ENCODE measurements at places on chromosomes 6 and 20.
A peak's percentile ranks its signal among the peaks of the same experiment; 100 is the strongest.

- no peak for DNase-seq
Measured at GRCh38 chr20:275791-276190, 14.8 kb downstream of the C20orf96 start.

GRCh38 chr6:56732517-56732916 lies 89.8 kb upstream of the DST start:
- no peak for DNase-seq

DNA sequence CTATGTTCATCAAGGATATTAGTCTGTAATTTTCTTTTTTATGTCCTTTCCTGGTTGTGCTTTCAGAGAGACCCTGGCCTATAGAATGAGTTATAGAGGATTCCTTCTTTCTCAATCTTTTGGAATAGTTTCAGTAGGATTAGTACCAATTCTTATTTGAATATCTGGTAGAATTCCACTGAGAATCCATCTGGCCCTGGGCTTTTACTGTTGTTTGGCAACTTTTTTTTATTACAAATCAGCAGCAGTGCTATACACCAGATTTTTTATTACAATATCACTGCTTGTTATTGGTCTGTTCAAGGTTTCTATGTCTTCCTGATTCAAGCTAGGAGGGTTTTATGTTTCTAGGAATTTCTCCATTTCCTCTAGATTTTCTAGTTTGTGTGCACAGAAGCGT lies 50.0 kb upstream of the NRSN1 start:
- DNase-seq: no peak

GRCh38 chr20:40080041-40080652 lies 608.9 kb downstream of the MAFB start:
- DNase-seq: no peak

GRCh38 chr6:44311304-44311703 lies 1.8 kb downstream of the AARS2 start:
- no peak for DNase-seq

- DNase-seq: peak; percentile 60
Measured at GRCh38 chr6:117483004-117483644, 650 bp downstream of the DCBLD1 start.

DNA sequence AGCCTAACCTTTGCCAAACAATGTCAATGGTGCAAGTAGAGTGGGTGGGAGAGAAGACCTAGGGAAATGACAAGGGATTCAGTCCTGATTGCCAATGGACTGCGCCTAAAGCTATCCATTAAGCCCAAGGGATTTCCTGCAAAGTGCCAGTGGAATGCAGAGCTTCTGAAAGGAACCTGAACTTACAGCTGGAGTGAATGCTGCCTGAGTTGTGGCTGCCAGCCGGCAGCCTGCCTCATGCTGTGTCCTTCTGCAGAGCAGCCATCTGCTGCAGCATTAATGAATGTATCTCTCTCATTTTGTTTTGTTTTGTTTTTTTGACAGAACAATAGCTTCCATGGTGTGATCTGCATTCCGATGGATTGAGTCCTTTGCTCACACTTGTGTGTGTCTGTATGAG lies 44.7 kb downstream of the SLC35F1 start:
- no peak for DNase-seq

DNA sequence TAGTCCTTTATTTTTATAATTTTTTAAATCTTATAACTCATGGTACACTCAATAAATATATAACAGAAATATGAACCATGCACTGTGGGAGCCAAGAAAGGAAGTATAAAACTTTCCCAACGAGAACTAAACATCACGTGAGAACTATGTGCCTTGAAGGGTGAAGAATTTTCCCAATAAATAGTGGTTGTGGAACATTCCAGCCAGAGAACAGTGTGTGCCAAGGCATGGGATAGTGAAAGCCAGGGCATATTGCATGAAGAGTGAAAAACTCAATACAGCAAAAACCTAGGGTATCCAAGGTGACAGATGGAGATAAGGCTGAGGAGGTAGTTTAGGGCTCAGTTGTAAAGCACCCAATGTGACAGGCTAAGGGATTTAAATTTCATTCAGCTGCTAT lies 86.1 kb downstream of the SIM1 start:
- no peak for DNase-seq

DNA sequence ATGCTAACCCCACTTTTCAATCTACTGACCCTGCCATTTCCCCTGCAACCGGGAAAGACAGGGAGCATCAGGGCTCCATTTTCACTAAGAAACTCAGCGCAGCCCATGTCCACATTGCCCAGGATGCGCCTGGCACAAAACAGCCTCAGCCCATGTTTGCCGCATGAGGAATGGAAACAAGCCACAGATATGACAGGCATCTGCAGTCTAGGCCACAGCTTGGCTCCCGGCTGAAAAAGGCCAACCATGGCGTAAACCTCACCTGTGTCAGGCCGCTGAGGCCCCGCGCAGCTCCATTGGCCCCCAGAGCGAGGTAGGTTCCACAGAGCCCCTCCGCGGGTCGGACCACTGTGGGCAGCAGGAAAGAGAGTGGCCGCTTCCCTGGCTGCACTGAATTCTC lies 21.7 kb downstream of the GGT7 start:
- no peak for DNase-seq

DNA sequence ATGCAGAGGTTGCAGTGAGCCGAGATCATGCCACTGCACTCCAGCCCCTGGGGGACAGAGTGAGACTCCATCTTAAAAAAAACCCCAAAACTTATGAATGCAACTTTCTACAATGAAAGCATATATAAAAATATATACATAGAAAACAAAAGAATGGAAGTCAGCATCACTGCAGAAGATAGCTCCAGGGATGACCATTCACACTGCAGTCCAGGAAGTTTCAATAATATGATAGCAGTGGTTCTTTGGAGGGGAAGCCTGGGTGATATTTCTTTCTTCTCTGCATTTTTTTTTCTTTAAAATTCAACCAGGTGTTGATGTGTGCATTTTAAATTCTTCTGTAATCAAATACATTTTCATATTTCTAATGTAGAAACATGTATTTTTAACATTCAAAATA lies 12.3 kb downstream of the HLA-G start:
- DNase-seq: no peak

- DNase-seq: no peak
Measured at GRCh38 chr20:4802527-4802926, 80.8 kb downstream of the PRND start.

- no peak for DNase-seq
Measured at GRCh38 chr6:160085226-160085625, 36.4 kb upstream of the SLC22A1 start.

DNA sequence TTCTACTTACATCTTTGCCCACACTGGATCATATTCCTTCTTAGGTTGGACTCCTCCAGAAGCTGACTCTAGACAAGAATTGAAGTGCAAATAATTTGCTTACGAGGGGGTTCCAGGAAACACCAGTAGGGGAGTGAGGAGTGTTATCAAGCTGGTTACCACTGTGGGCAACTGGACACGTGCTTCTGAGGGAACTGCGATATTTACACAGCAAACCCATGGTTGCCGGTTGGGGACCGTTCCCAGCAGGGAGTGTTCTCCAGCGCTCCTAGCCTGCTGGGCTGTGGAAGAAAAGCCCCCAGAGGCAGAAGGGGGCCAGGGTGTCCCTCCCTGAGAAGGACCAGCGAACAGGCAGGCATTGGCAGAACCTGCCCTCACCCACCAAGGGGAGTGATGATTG lies 21.7 kb downstream of the MDFI start:
- no peak for DNase-seq

- DNase-seq: no peak
Measured at GRCh38 chr6:35474131-35474941, 6.1 kb downstream of the RPL10A start.

DNA sequence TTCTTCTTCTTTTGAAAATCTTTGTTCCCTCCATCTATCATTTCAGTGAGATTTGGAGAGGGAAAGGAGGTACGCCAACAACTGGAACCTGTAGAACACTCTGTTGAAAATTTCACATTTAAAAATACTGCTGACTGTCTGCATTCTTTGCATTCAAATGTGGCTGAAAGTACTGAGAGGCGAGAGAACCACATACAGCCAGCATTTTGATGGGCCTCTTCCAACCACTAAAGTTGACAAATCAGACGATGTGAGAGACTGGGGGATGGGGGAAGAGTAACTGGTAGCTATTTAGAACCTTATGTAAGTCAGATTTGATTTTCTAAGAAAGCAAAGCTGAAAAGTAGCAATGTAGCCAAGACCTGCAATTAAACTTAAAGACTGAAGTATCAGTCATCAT lies 77.5 kb downstream of the FKBP5 start:
- no peak for DNase-seq

DNA sequence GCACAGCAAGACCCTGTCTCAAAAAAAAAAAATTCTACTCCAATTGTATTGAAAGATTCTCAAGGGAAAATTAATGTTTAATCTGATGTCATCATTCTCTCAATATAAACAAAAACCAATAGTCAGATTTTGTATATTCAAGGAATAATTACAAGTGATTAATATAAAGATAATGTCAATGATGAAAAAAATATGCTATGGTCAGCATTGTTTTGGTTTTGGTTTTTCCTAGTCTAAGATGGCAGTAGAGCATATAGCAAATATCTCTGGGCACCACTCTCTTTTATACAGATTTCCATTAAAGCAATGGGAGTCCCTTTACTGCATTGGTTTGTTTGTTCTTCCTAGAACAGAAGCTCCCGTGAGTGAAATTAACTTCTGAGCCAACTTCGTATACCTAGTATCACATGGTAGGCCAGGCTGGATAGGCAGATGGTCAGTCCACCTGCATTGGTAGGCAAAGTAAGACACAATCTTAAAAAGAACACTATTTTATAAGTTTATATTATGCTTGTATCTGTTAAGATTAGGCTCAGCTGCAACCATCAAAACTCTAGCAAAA lies 523.8 kb upstream of the JARID2 start:
- no peak for DNase-seq

- no peak for DNase-seq
Measured at GRCh38 chr20:63694584-63695423, 1.6 kb upstream of the TNFRSF6B start.

DNA sequence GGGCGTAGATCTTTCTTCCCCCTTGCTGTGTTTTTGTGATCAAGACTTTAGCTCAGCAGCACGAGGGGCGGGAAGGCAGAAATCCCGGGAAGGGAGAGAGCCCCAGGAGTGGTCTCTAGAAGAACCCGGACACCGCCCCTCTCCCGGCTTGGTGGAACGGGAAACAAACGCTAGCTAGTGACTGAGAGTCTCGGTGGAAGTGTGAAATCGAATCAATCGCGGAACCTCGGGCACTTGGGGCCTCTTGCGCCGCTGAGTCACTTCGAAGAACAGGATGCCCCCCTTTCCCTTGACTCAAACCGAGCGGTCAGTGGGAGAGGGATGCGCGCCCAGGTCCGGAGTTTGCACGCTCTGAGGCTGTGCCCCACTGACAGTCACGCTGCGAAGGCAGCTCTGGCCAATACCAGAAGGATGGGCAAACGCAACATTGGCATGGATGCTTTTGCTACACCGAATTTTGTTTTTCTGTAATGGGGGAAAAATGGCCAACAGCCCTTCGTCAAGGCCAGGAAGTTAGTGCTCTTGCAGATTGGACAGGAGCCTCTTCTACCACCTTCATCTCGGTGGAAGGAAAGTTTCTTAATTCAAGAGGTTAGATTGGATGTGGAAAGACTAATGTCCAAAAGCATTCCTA lies 1.6 kb upstream of the OLIG3 start:
- peak; percentile 35 for DNase-seq

- no peak for DNase-seq
Measured at GRCh38 chr6:17159240-17159639, 57.4 kb downstream of the STMND1 start.

- no peak for DNase-seq
Measured at GRCh38 chr6:29183594-29183993, 12.9 kb downstream of the OR2J2 start.

GRCh38 chr6:2952557-2953095 lies 18.7 kb downstream of the SERPINB6 start:
- DNase-seq: peak; percentile 76

DNA sequence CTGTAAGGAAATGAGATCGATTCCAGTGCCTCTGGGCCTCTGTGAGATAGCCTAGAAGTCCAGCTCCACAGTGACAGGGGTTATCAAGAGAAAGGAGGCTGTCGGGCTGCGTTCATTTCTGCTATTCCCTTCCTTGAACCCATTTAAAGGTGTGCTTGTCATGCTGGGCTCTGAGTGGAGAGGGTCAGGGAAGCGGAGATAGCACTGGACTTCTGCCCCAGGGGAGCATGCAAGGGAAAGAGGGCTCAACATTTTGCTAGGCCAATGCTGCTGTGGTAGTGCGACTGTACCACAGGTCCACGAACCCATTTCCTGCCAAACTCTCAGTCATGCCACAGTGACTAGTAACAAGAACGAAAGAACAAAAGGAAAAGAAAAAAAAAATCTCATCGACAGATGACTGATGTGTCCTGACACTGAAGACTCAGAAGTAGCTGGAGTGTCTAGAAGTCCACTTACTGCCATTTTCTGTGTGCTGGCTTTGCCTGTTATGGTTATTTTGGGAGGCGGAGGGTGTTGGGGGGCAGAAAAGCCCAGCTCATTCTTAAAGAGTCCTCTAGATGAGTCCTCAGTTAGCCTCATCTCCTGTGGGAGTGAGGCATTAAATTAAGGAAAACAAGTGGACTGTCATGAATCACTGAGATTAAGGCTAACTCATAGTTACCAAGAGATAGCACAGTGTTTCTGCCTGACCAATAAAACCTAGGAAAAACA lies 8.1 kb downstream of the NEDD9 start:
- no peak for DNase-seq

GRCh38 chr20:35271904-35272303 lies 6.0 kb downstream of the MMP24OS start:
- no peak for DNase-seq

DNA sequence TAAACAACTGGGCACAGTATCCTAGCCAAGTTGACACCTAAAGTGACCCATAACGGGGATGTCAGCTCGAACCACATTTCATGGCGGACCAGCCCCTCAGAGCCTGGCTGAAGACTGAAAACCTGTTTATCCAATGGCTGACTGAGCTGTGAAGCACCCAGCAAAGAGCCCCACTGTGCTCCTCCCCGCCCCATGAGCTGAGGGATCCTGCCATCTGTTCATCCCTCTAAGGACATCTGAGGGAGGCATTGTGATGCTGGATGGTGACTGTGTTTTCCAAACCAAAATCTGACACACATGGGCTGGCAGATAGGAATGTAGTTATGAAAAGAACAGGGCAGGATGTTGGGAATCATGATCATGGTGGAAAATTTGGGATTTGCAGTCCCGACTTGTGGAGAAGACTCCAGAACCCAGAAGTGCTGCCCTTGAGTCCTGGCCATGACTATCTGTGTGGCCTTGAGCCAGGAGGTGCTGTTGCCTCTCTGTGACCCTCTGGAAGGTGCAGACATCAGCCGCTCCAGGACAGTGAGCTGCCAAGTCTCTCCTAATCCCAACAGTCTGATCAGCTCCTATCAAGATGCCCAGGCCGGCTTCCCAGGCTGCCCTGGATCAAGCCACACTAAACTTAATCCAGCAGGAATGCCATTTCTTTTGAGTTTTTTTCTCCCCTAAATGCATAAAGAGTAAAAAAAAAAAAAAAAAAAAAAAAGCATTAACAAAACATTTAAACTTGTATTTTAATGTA lies 5.7 kb downstream of the EDN3 start:
- no peak for DNase-seq

All from neural crest cell (in vitro differentiated cells).